ENCODE measurements at places on chromosomes 5 and 9.

DNA sequence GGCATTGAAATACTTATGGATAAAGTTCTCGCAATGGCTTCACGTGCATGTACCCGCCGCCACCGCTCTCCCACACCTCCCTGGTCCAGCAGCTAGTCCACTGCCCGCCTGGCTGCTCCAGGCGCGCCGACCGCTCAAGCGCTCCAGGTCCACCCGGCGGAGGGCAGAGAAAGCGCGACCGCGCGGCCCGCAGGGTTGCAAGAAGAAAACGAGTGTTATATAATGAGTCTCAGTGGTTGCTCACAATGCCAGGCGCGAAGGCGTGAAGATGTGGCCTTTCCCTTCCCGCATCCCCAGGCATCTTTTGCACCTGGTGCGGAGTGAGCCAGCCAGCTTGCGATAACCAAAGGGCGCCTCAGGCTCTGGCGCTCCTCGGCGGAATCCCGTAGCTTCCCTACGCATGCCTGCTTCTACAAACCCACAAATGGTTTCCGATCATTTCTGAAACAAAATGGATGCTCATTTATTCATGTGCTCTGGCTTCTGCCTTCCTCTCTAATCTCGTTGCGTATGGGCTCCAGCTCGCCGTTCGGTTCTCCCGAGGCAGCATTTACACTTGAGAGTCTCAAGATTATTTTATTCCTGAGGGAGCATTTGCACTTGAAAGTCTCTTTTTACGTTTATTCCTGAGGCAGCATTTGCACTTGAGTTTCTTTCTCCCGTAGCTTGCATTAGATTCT is 25.7 kb downstream of the CDKN2A start:
- DNase-seq = no peak

- no peak for DNase-seq
These were observed 113.3 kb upstream of the CCDC152 start for GRCh38 chr5:42643360-42643759.

GRCh38 chr5:60842871-60843385 is 1.1 kb downstream of the ELOVL7 start:
- DNase-seq = no peak

DNA sequence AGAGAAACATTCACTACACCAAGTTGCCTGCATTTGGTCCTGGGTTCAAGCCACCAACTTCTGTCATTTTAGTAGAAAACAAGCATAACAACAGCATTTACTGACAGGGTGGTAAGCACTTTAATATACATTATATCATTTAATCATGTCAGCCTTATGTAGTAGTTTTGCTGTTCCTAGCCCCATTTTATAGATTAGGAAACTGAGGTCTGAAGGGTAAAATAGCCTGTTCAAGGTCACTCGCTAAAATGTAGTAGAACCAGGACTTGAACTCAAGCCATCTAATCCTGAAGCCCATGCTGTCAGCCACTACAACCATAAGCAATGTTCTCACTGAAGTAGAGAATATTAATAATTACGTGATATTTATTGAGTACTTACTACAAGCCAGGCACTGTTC is 59.7 kb upstream of the TRIM32 start:
- DNase-seq = no peak

DNA sequence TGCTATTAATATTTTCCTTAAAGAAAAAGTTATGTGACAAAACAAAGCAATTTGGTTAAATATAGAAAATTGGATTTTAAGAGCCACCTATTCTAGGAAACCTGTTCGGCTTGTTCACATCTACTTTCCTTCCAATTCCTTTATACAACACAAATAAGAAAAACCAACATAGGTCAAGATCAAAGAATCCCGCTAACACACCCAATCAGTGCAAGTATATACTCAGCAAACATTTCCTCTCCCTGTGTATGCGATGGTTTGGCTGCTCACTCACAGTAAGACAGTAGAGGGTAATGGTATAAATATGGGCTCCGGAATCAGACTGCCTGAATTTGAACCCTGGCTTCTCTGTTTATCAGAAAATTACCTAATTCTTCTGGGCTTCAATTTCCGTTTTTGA is 757.5 kb upstream of the ZNF608 start:
- DNase-seq = no peak

DNA sequence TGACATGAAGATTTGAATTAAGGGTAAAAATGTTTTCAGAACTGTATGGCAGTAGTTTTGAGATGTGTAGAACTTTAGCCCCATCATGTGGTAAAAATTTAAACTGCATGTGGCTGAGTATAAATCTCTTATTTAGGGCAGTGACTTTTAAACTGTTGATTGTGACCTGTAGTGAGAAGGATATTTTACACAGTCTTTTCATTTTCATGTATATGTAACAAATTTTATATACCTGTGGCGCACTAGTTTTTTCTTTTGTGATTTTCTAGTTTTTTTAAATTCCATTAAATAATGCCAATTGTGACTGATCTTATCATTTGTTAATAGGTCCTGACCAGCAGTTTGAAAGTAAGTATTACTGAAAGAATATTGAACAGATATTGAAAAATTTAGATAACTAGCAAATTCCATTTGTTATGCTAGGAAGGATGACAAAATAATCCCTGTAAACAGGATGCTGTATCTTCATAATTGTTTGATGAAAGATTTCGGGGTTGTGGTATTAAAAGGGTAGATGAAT is 47.2 kb downstream of the GPBP1 start:
- DNase-seq = peak; percentile 62

- no peak for DNase-seq
These were observed 38.7 kb downstream of the ASS1 start for GRCh38 chr9:130483371-130483971.

- DNase-seq = no peak
These were observed 8.5 kb downstream of the DOCK8 start for GRCh38 chr9:223152-223551.

DNA sequence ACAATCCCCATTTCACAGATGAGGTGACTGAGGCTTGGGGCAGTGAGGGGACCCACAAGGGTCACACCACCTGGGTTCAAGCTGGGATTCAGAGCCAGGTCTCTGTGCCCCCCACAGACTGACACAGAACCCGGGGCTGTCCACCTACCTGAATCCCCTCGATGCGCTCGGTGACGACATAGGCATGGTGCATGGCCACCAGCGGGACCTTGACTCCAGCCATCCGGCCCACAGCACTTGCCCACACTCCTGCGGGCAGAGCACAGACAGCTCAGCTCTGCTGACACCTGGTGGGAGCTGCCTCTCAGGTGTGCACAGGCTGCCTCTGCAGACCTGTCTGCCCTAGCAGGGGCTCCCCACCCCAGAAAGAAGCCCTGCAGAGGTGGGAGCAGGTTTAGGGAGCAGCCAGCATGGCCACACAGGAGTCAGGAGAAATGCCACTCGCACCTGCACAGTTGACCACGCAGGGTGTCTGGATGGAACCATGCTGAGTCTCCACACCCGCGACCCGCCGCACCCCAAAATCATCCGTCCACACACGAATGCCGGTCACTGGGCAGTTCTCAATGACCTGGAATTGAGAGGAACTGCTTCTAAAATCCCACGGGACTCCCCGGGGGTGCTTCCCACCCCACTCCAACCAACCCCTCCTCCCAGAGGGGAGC is 8.4 kb downstream of the SARDH start:
- DNase-seq = no peak

GRCh38 chr5:39648085-39648847 is 223.5 kb upstream of the DAB2 start:
- peak; percentile 61 for DNase-seq

- no peak for DNase-seq
These were observed 112.9 kb upstream of the ELAVL2 start for GRCh38 chr9:23938908-23939307.

DNA sequence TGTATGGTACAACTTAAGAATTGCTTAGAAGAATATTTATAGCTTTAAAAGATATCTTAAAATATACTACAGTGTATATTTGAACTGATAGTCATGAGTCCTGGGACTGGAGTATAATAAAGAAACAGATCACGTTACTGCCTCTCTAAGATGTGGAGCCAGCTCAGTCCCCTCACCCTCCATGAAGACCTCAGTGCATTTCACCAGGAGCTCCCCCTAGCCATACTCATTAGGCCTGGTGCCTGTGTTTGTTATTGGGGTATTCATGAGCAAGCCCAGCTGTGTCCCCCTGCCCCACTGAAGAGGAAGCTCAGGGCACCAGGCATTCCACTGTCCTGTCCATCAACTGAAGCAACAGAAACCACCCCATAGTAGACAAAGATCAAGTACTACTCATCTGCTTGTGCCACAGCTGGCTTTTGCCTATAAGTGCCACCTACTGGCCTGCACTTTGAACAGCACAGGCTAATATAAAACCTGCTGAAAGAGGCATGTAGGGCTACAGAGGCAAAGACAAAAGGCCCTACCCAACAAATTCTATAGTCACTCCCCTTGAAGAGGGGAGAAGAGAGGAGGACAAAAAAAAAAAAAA is 850.2 kb upstream of the NUDT12 start:
- DNase-seq = peak; percentile 48

DNA sequence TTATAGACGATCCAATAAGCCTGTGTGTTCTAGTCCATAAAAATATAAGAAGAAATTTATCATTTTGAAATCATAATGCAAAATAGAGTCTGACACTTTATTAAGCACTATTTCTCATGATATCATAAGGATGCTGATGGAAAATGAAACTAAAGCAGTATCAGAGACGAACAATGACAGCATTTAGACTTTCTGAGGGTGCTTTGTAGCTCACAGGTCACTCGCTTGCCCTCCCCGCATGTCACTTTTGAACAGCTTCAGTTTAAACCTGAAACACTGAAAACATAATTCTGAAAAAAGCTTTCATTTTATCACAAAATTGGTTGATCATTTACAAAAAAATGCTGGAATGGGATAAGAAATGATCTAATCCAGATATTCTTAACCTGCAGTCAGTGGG is 247.1 kb downstream of the EBF1 start:
- no peak for DNase-seq

DNA sequence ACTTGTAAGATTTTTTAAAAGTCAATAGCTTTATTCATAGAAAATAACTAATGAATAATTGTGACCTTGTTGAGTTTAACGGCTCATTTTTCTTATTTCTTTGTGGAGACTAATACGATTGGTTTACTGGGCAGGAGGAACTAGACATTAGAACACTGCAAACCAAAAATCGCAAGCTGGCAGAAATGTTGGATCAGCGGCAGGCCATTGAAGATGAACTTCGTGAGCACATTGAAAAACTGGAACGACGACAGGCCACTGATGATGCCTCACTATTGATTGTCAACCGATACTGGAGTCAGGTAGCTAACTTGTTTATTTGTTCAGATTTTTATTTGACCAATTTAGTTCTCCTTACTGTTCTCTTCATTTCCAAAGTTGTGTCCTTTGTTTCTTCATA is 6.4 kb downstream of the RNF20 start:
- no peak for DNase-seq

- no peak for DNase-seq
These were observed 14.2 kb downstream of the EEIG1 start for GRCh38 chr9:127966416-127967150.

GRCh38 chr9:76912636-76913275 is 6.8 kb upstream of the PRUNE2 start:
- DNase-seq = peak; percentile 81

DNA sequence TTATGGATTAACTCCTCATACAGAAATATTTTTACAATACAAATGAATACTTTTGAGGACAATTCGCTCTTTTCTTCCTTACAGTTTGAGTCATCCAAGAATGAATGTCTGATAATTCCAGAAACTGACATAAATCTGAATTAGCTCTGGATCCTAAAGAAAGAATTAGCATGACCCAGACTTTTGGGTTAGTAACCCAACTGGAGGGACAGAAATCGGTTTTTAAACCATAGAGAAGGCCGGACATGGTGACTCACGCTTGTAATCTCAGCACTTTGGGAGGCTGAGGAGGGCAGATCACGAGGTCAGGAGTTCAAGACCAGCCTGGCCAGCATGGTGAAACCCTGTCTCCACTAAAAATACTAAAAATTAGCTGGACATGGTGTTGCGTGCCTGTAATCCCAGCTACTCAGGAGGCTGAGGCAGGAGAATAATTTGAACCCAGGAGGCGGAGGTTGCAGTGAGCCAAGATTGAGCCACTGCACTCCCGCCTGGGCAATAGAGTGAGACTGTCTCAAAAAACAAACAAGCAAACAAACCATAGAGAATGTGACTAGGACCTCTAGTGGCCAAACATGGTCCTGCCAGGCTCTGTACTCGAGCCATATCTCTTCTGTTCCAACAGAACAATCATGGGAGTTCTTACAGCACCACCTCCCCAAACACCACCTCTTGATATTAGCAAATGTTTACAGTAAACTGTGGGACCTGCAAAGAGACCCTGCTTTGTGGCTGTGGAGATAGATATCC is 44.8 kb downstream of the LURAP1L start:
- DNase-seq = no peak

GRCh38 chr5:149995385-149996204 is 4.9 kb downstream of the TIGD6 start:
- no peak for DNase-seq

Data from fibroblast of skin of back (primary cell).